ENCODE measurements at places on chromosomes 2 and 18.

- DNase-seq = no peak
Observed at GRCh38 chr2:239561446-239562001, 160.7 kb upstream of the HDAC4 start.

GRCh38 chr2:166449439-166449838 is 44.6 kb downstream of the SCN7A start:
- no peak for DNase-seq

DNA sequence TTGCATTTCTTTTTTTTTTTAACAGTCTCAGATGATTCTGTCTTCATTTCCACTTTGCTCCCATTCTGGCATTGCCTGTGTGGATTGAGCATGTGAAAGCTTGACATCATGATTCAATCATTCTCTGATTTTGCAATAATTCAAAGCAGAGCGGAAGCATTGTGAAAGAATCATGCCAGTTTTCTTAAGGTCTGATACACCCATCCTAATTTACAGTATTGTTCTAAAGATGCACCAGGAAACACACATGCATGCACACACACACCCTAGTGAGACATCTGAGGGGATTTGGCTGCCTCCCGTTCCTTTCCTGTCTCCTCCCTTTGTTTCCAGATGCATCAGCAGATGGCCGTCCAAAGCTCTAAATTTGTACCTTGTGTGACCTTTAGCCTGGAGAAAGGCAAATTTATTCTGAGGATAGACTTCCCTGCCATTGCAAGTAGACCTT is 97.3 kb downstream of the FMNL2 start:
- DNase-seq = no peak

DNA sequence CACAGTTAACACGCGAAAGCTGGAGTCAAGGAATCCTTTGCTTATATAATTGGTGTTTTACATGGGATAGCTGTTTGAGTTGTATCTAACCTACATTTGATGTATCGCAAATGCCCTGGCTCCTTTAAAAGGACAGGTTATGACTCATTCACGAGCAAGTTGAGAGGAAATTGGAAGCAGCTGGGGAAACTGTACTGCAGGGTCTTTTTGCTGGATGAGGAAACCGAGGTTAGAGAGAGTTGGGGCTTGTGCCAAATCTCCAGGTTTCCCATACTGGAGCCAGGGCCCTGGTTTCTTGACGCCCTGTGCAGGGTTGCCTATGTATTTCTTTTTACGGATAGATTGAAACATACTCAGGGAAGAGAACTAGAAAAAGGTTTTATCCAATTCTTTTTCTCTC is 60.0 kb upstream of the SPTBN1 start:
- no peak for DNase-seq

DNA sequence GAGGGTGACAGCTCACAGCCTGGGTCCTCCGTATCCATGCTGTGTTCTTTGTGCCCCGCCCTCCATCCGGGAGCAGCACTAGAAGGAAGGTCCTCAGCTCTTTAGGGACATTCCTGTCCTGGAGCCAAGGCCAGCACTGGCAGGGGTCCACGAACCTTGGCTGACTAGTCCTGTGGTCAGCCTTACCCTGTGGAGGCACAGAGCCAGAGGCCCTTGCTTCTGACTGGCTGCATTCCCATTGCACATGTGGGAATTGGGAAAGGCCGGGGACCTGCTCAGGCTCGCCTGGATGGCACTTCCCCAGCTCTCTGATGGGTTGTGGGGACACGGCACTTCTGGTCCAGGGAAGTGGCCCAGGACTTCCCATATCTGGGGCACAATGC is 24.9 kb upstream of the RHOB start:
- no peak for DNase-seq

DNA sequence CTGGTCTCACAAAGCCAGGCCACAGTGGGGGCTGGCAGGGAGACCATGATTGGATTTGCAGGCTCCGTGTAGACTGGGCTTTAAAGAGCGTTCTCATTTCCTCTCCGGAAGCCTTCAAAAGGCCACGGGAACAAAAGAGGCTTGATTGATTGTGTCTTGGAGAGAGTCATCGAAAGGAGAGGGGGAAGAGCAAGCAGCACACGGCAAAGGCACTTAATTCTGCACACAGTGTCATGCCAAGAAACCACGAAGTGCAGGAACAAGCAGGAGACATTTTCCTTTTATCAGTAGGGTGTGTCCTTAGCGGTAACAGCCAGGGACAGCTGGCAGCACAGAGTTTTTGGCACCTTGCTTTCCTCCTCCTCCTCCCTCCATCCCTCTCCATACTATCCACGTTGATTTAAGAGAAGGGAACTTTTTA is 47.7 kb downstream of the GLI2 start:
- no peak for DNase-seq

GRCh38 chr2:232387451-232388171 is 9.1 kb downstream of the ALPP start:
- DNase-seq = no peak

- DNase-seq = no peak
Observed at GRCh38 chr2:188623995-188624643, 332.4 kb downstream of the GULP1 start.

GRCh38 chr2:98757904-98758421 is 27.0 kb upstream of the MGAT4A start:
- DNase-seq = no peak

- DNase-seq = no peak
Observed at GRCh38 chr2:53859206-53860181, at the start of gene GPR75. GPR75 (minus strand) TSS chr2:53859967; CDS start chr2:53854756, 5,211 bp downstream.

DNA sequence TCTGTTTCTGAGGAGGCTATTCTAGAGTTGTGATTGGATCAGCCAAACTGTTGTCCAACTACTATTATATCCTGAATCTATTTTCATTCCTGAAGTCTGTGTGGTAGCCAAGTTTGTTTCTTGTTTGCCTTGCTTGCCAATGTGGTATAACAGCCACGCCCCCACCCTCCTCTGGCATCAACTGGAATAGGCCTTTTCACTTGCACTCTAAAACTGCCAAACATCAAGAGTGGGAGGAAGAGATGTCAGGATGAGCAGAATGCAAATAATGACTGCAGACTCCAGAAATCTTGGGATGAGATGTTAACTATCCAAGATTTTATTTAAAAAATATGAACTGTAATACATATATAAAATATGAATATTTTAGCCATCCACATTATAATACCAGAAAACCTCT is 246.1 kb downstream of the NRXN1 start:
- no peak for DNase-seq

DNA sequence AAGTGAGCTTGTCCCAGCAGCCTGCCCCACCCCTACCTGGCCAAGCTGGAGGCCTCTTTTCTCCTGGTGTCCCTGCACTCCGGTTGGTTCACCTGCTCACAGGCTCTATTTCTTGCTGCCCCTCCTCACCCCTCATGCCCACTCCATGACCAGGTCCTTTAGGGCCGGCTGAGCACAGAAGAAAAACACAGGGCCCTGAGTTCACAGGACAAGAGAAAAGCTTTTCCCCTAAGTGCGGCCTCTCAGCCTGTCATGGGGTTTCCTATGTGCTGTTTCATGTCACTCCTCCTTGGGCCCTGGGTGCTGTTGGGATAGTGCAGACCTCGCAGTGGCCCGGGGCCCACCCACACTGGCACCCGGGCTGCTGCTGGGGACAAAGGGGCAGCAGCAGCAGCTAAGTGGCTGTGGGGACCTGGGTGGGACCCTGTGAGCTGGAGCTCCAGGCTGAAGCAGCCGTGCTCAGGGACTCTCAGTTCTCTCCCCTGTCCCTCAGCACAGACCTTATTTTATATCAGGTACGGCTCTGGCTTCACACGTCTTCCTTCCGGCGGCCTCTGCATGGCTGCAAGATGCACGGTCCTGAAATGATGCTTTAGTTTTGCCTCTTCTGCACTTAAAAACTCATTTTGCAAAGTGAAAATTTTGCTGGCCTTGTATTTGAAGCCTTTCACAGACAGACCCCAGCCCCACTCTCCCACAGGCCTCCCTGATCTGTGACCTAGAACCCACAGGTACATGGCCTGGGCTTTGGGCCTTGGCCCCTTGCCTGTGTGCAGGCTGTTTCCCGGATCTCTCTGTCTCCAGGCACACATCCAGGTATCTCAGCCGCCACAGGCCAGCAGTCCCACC is 71.8 kb downstream of the SH3RF3 start:
- no peak for DNase-seq

GRCh38 chr18:33653231-33653630 is 75.2 kb downstream of the ASXL3 start:
- no peak for DNase-seq

- DNase-seq = no peak
Observed at GRCh38 chr2:42098571-42099437, 51.0 kb downstream of the PKDCC start.

GRCh38 chr18:61400016-61400635 is 66.9 kb downstream of the CDH20 start:
- DNase-seq = no peak

DNA sequence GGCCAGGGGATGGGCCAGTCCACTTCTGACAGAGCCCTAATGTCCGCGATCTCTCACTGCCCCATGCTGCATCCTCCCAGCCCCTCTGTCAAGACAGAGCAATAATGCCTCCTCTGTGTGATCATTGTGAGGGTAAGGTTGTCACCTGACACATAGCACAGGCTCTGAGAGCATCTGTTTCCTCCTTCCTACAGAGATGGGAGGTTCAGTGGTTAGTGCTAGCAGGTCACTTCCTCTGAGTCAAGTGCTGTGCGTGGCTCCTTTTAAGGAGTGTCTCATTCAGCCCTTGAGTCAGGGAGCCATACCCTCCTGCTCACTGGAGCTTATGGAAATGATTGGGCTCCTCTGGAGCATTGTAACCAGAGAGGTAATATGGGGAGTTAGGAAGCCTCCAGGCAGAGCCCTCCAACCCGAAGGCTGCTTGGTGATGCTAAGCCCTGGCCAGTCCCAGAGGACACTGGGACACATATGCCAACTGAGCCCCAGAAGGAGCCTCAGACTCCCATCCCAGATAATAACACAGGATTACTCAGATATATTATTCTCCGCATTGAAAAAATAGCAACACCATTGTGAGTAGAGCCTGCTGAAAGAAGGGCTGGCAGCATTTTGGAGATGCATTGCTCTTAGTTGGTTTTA is 189.0 kb downstream of the GALNT1 start:
- DNase-seq = no peak

- DNase-seq = no peak
Observed at GRCh38 chr2:234241656-234242458, 191.4 kb downstream of the SPP2 start.

GRCh38 chr2:227655454-227655853 is 11.2 kb upstream of the SCYGR5 start:
- no peak for DNase-seq

- DNase-seq = no peak
Observed at GRCh38 chr2:12076810-12077209, 330.4 kb downstream of the LPIN1 start.

GRCh38 chr2:84694088-84694622 is 177.9 kb downstream of the DNAH6 start:
- DNase-seq = no peak

GRCh38 chr2:7146151-7146550 is 228.9 kb downstream of the RNF144A start:
- no peak for DNase-seq

DNA sequence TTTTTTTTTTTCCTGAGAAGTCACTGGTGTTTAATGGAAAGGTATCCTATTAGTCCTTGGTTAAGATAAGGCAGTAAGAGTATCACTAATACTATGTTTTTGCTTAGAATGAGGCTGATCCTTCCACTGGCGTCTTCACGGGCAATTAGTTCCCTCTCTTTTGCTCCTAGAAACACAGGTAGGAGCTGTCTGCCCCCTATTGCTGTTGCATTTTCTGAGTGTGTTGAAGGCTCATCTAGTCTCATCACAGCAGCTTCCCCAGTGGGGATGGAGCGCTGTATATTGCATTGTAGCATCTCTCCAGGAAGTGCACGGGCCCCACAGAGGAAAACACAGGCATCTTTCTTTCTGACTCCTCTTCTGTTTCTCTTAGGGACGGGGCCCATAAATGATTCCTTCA is 145.0 kb downstream of the NAPG start:
- no peak for DNase-seq

DNA sequence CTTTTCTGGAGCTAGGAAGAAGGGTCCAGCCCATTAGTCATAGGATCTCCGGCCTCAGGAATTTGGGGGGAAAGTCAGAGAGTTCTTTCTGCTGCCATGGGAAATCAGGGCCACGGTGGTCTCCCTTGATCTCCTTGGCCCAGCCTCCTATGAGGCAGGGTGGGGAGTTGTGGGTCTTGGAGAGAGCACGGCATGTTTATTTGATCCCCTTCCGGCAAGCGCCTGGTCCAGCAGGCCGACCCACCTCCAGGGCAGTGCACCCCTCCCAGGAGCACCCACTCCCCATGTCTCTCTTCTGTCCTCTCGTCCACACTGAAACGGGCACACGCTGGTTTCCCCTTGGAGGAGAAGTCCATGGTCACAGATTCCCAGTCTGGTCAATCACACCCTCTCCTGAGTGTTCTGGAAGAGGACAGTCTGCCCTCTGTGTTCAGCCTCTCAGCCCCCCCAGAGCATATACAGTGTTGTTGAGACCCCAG is 464.6 kb upstream of the HS6ST1 start:
- no peak for DNase-seq

DNA sequence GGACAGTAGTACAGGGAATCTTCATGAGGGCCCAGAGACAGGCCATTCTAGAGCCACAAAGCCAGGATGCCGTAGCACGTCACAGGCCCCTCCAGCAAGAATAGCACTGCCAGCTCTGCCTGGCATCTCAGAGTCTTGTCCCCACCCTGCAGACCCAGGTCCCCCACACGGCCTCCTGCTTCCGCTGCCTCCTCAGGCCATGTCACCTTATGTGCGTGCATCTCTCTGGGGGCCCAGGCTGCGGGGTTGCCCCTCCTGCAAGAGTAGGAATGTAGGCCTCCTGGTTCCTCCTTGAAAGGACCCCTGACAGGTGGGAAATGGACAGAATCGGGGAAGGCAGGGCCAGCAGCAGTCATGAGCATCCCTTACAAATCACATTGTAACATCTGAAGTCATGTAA is 49.8 kb downstream of the ADI1 start:
- no peak for DNase-seq

DNA sequence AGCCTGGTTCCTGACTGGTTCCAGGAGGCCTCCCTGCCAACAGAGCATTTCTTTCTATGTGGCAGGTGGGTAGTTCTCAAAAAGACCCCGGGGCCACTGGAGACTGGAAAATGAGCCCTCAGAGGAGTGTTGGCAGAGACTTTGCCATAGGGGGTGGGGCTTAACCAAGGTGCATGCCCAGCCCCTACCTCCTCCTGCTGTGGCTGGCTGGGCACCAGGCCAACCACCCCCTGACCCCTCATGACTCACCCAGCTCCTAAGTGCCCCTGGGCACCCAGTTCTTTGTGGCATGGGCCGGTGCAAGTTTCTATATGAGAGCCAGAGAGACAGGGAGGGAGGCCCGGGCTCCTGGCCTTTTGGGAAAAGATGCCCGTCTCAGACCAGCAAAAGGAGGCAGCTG is 98.2 kb upstream of the SMAD2 start:
- no peak for DNase-seq
